ENCODE measurements at places on chromosomes 11 and 22.
A peak's percentile ranks its signal among the peaks of the same experiment; 100 is the strongest.

DNA sequence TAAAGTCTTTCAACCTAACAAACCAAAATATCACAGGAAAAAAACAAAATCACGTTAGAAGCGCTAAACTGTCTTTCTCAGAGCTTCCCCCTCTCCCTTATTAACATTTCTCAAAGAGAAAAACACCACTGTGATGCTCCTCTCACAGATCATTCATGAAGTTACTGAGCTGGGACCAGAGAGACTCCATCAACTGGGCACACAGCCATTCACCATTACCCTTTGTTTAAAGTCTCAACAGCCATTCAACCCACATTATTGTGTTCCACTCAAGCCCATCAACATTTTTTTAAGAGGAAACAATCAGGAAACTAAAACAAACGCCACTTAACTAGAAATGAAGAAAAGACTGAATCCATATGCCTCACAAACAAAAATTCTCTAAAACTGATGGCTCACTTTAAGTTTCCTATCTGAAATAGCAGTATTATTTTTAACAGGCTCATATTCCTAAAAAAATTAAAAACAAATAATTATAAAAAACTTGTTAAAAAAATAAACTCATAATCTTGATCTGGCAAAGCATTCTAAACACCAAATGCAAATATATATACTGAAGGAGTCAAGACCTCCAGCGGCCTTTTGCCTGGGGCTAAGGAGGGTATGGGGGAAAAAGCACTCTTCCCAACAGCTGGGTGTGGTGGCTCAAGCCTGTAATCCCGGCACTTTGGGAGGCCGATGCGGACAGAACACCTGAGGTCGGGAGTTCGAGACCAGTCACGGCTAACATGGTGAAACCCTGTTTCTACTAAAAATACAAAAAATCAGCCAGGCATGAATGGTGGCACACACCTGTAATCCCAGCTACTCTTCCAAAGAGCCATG lies 14.0 kb downstream of the CELF1 start:
- no peak for DNase-seq

GRCh38 chr22:20193761-20194494 lies 43.1 kb upstream of the CCDC188 start:
- no peak for DNase-seq

GRCh38 chr22:38986629-38987028 lies 4.5 kb downstream of the APOBEC3B start:
- no peak for DNase-seq

GRCh38 chr11:76629853-76630599 lies 40.5 kb downstream of the LRRC32 start:
- no peak for DNase-seq

- DNase-seq, result no peak
Observed at GRCh38 chr11:7534042-7534378, 20.2 kb downstream of the PPFIBP2 start.

DNA sequence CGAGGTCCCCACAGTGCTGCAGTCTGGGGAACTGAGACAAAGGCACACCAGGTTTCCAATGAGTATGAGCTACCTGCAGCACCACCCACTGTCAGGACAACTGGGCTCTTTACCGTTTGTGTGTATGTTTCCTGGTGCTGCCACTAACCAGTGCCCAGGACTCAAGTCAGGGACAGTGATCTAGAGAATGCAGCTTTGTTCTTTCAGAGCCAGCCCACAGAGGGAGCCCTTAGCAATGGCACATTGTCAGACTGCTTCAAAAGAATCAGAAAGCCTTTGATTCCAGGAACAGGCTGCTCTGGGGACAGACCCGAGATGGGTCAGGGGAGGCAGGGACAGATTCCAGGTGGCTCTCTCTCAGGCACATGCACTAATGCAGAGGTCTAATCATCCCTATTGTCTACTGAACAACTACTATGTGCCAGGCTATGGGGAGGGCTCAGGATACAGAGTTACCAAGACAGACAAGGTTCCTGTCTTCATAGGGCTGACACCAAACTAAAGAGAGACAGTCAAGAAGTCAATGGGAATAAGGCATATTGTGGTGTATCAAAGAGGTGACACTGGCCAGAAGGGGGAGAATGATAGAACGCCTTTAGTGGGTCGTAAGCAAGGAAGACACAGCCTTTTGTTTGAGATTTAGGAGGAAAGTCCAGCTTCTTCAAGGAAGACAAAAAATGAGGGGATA lies 103.7 kb downstream of the VPREB1 start:
- no peak for DNase-seq

DNA sequence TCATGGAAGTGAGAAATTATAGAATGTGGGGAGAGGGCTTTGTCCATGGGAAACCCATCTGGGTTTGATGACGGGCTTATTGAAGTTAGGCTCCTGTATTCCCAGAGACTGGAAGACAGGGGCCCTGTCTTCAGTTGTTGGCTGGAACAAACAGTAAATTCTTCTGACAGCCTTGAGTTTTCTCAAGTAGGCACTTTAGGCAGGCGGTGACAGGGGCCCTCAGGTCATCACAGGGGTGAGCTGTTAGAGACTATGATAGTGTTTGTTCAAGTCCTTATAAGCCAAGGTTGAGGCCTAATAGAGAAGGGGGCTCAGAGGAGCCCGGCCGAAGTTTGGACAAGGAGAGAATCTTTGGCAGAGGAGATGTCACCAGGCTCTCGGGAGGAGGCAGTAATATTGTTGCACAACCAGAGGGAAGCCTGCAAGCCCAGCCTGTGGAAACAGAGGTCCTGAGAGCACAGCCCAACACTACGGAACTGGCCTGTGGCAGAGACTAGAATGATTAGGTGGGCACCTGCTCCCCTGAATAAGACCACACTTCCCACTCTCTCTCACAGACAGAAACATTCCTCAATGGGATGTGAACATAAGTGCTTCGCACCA lies 20.2 kb upstream of the IL17RA start:
- no peak for DNase-seq

DNA sequence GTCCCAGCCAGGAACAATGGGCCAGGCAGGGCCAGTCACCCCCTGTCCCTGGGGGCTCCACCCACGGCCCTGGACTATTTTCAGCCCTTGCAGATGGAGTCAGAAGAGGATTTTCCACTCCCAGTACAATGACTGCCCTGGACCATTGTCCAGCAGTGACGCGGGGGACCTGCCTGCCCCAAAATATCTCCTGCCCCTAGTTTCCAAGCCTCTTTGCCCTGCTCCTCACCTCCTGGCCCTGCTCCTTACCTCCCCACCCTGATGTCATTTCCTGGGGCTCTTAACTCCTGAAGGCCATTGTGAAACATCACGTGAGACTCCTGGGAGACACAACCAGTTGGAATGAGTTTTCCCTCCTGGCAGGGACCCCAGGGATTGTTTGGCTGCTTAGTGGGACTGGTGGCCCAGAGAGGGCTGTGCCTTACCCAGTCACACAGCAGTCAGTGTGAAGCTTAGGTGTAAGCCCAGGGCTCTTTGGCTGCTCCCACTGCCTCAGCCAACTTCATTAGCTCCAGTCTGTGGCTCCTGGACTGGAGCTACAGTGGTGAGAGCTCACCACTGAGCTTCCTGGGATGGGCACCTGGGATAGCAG lies 22.2 kb downstream of the P2RY2 start:
- DNase-seq, result no peak

GRCh38 chr22:36775586-36775963 lies 344 bp downstream of the IFT27 start:
- DNase-seq, result peak; percentile 30

- DNase-seq, result no peak
Observed at GRCh38 chr22:49664371-49664881, 163.2 kb downstream of the BRD1 start.

GRCh38 chr22:36391638-36392037 lies 3.9 kb upstream of the MYH9 start:
- DNase-seq, result no peak

GRCh38 chr22:48498526-48499331 lies 1328.9 kb downstream of the BRD1 start:
- no peak for DNase-seq

- no peak for DNase-seq
Observed at GRCh38 chr22:43447380-43447779, 35.6 kb downstream of the MPPED1 start.

DNA sequence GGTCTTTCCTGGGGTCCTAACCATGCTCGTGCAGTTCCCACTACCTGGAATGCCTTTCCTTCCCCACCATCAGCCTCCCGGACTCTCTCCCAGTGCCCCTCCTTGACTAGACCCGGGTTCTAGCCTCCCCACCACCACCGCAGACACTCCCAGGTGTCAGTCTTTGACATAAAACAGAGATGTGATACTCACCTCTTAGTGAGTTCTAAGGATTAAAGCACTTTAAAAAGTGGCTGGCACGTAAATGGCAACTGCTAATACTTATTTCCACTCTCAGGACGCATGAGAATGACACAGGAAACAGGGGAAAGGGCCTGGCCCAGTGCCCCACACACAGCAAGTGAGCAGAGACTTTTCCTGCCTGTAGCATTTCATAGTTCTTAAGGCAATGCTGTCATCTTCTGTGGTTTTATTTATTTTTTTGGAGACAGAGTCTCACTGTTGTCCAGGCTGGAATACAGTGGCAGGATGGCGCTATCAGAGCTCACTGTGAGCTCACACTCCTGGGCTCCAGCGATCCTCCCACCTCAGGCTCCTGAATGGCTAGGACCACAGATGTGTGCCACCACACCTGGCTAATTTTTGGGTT lies 1.9 kb upstream of the SLC25A45 start:
- DNase-seq, result no peak

DNA sequence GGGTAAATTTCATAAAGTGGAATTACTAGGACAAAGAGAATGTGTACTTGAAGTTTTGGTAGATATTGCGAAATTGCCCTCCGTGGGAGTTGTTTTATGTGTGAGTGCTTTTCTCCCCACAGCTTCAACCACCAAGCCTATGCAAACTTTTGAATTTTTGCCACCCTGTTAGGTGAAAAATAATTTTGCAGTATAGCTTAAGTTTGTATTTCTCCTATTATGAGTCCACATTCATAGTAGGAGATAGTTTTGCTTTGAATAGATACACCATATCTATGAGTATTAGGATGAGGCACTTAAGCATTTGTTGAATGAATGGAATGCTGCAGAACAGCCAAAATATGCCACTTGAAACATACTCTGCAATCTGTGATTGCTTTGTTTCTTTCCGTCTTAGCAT lies 43.6 kb downstream of the UVRAG start:
- no peak for DNase-seq

- peak; percentile 33 for DNase-seq
Observed at GRCh38 chr11:108160970-108161566, 39.7 kb downstream of the ACAT1 start.

DNA sequence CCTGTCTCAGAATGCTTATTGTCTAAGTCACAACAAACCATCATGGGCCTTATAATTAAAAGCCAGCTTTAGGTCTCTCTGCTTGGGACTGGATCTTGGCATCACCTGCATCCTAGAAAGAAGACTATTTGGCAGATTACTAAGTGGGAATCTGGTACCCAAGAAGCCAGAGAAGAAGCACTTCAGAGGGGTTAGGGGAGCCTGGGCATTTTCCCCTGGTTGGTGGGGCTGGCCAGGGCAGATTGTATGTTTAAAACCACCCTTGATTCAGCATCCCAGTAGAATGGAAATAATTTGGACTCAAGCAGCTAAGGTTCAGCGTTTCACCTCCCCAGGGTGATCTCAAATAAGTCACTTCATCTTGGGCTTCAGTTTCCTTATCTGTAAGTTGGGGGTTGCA lies 193.7 kb downstream of the MIAT start:
- no peak for DNase-seq

DNA sequence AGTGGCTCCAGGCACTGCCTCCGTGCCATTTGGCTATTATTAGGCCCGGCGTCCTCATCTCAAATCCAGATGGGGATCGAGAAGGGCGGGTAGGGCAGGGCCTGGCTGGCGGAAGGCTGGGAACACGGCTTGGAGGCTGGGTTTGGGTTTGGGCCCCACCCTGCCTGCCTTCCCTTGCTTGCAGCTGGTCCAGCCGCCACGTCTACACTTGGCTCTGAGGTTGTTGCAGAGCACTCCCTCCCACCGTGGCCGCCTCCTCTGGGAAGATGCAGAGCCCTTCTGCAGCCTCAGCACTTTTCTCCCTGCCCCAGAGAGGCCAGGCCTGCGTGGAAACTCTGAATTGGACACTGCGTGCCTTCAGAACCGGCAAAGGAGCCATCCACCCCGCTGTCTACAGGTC lies 5.2 kb upstream of the SMTN start:
- no peak for DNase-seq

GRCh38 chr11:32131321-32131720 lies 40.4 kb downstream of the RCN1 start:
- no peak for DNase-seq

DNA sequence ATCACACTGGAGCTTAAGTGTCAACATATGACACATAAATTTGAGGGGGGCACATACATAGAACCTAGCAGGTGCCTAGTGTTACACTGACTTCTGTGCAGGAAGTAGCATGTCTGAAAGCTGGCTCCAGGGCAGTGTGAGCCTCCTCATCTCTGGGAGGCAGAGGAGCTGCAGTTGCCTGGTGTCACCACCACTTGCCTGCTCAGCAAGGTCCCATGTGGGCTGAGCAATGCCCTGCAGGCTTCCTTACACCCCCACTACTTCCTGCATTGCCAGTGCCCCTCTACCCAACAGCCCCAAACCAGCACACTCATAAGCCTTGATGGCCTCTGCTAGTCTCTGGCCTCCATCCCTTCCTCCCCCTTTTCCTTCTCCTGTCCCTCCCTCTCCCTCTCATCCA lies 165.8 kb downstream of the BUD13 start:
- DNase-seq, result no peak

- DNase-seq, result no peak
Observed at GRCh38 chr11:69301455-69302401, 7.8 kb downstream of the MYEOV start.
